ENCODE measurements at places on chromosomes 16 and 17.

DNA sequence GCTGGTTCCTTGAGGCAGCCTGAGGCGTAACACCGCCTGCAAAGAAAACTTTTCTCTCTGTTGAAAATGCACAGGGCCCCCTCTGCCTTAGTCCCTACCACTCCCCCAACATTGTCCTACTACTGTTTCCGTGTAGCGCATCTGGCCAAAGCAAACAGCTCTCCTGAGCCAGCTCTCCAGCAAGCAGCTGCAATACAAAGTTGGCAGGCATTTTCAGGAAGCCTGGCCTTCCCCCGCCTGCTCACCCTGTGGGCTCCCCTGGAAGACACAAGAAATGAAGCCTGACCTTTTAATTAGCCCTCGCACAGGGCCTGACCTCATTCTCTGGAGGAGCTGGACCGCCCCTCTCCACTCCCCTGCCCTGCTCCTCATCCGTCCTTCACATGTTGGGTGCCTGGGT lies 66.7 kb downstream of the SOX9 start:
- DNase-seq = no peak

DNA sequence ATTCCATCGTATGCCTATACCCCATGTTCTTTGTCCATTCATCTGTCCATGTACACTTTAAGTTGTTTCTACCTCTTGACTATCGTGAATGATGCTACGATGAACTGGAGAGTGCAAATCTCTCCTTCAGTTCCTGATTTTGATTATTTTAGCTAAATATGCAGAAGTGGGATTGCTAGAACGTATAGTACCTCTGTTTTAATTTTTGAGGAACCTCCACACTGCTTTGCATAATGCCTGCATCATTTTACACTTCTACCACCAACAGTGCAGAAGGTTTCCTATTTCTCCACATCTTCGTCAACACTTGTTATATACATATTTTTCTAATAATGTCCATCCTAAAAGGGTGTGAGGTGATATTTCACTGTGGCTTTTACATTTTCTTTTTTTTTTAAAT lies 43.9 kb downstream of the SDR42E1 start:
- DNase-seq = no peak

DNA sequence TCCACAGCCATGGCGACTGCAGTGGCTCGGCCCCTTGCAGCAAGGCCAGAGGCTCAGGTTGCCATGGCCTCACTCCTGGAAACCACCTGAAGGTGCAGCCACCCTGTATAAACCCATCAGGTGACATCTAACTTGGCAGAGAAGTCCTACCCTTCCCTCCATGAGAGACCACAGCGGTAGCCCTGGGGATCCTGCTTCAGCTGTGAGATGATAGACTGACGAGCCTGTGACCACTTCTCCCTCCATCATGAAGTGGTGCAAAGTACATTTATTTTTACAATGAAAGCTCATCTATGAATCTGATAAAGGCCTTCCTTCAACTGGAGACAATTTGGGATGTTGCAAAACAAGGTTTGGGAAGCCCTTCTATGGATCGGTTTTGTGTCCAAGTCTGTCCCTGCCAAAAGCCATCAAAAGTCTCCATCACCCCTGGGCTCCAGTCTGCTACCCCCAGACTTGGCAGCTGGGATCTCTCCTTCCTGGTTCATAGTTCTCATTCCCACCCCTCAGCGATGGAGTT lies 1.8 kb downstream of the ZACN start:
- DNase-seq = no peak

GRCh38 chr16:7351610-7352510 lies 19.2 kb downstream of the RBFOX1 start:
- no peak for DNase-seq

DNA sequence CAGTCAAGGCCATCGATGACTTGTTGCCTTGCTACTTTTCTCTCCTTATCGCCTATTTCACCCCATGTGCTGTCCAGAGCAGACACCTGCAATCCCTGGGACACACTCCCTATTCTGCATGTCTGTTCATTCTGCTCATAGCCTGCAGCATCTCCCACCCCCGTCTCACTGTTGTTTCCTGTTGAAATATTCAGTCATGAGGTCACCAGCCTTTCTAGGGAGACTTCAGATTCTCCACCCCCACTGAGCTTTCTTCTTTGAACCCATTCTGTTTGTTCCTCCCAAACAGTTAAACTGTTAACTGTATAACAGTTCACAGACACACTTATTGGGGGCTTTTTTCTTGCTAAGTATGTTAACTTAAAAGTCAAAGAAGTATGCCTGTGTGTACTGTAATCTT lies 94.4 kb downstream of the AATF start:
- no peak for DNase-seq

GRCh38 chr16:49283376-49284049 lies 1.9 kb upstream of the CBLN1 start:
- no peak for DNase-seq

DNA sequence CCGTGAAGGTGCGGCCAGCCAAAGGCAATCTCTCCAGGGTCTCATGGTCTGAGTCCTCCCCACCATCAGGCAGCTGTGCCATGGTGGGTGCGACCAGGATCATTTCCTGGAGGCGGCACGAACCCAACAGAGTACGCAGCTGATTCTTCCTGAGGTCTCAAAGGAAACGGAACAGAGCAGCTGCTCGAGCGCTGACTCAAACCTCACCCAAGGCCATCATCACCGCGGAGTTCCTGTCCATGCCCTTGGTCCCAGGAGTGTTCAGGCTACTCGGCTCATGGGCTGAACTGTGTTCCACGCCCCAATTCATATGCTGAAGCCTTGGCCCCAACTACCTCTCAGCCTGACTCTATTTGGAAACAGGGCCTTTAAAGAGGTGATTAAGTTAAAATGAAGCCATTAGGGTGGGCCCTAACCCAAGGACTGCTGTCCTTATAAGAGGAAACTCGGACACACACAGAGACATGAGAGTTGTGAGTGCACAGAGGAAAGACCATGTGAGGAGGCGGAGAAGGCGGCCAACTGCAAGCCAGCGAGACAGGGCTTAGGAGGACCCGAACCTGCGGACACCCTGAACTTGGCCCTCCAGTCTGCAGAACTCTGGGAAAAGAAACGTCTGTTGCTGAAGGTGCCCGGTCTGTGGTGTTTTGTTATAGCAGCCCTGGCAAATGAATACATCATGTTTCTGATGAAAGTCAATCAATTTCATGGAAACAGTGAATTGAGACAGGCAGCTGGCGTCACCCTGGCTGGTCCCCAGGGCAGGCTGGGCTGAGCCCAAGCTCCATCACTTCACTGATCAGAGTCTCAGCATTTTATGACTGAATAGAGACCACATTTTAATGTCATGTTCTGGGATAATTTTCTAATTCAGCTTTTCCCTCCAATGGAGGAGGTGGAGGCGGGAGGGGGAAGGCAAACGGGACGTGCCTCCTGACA lies 13.7 kb downstream of the MXRA7 start:
- DNase-seq = no peak

DNA sequence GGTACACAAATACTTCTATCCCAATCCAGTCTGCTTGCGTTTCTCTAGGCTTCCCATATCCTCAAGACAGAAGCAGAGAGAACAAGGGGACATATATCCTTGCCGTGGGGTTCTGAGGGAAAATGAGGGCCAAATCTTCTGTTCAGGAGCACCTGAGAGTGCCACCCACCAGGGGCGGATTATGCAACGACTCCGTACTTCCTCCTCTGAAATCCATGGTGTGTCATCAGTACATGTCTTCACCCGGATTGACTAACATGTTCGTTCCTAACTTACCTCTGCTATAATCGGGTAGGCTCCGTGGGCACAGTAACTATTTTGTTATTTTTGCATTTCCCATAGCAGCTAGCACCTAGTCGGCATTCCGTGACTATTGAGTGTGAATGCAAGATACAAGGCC lies 7.8 kb upstream of the ZNF200 start:
- no peak for DNase-seq

GRCh38 chr17:47774331-47774730 lies 41.3 kb downstream of the TBX21 start:
- DNase-seq = no peak

GRCh38 chr16:24729951-24730815 lies 732 bp downstream of the TNRC6A start:
- DNase-seq = peak; percentile 6

- no peak for DNase-seq
Measured at GRCh38 chr16:86663685-86664521, 85.6 kb downstream of the FOXL1 start.

DNA sequence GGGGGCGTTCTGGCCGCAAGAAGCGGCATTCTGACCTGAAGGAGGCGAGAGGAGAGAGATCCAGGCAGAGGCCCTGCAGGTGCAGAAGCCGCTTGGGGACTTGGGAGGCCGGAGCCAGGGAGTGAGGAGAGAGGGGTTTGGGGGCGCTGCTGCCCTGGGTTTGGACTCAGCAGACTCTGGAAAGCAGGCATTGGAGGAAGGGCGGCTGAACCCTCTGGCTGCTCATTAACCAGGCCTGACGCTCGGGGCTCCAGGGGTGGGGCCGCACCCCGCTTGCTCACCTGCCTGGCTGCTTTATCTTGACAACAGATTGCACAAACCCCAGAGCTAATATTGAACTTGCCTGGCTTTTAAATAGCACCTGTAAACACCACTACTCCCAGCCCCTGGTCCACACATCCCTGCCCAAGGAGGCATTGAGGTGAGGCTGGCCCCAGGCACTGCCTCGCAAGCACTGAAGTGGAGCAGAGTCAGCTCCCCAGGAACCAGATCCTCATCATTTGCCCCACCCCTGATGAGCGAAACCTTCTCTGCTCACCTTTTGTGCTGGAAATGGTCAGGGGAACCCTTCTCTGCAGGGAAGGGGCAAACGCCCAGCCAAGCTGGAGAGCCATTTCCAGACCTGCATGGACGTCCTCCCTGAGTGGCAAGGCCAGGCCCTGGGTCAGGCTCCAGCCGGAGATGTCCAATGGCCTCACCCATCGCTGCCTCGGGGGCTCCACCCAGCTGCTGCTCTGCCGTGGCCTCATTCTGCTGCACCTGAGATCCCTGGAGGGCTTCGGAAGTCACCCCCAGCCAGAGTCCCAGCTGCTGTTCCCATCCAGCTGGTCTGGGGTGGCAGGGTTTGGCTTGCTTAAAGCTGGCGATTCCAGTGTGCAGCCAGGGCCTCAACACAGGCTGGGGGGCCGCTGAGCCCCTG lies 190.2 kb upstream of the GSE1 start:
- DNase-seq = no peak

DNA sequence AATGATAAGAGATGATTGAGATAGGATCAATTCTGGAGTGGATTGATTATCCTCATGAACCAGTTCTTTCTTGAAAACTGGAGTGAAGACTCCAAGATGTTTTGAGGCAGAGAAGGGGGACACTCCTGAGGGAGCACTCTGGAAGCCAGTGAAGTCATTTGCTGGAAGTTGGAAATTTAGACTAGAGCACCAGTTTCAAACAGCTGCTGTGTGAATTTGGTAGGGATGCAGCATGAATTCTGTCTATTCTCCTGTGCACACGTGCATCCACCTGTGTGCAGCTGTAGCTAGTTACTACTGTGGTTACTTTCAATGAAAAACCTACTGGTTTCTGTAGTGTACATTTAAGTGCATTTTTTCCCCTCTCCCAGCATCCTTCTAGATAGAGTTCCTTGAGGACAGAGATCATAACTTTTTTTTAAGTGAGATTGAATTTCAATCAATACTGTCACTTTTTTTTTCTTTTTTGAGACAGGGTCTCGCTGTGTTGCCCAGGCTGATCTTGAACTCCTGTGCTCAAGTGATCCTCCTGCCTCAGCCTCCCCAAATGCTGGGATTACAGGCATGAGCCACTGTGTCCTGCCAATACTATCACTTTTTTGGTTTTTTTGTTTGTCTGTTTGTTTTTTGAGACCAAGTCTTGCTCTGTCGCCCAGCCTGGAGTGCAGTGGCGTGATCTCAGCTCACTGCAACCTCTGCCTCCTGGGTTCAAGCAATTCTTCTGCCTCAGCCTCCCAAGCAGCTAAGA lies 65.9 kb downstream of the TUBD1 start:
- no peak for DNase-seq

GRCh38 chr17:80259457-80260068 lies 1.1 kb upstream of the RNF213 start:
- DNase-seq = no peak

GRCh38 chr16:67176662-67177061 lies 6.3 kb downstream of the NOL3 start:
- DNase-seq = no peak

DNA sequence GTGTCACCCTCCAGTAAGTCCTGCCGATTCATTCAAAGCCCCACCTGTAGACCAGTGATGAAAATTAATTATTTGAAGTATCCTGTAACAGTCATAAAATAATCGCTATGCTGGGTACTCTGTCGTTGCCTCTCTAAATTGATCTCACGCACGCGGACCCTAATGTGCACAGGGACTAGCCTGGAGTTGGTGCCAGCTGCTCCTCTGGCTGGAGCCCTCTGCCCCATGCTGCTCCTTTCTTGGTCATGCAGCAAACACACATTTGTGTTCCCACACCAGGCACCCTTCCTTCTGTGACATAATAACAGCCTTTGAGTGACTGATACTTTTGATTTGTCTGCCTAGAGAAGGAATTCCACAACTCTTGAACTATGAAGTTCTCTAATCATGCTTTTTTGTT lies 16.0 kb downstream of the RAB11FIP3 start:
- no peak for DNase-seq

- DNase-seq = no peak
Measured at GRCh38 chr17:74691151-74691550, 21.6 kb downstream of the CD300LF start.

DNA sequence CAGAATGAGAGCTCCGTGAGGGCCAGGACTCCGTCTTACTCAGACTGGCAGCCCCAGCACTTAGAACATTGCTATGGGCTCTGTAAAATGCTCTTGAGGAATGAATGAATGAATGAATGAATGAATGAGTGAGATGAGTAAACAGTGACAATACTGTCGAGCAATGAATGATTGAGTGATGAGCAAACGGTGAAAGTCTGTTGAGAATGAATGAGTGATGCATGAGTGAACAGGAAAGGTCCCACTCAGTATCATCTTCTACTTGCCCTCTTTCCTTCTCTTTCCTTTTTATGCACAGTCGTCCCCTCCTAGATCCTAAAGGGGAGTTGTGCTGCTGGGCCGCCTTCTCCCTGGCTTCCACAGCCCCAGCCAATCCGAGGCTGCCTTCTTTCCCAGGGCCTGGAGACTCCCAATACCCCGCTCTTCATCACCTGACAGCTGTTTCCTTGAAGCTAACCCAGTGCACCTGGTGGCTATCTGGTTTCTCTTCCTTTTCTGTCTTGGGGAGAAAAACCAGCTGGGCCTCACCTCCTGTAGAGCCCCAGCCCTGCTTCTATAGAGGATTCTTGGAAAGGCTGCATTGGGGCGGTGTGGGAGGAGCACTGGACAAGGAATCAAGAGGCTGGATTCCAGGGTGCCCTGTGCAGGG lies 32.7 kb upstream of the CACNG1 start:
- no peak for DNase-seq

- DNase-seq = no peak
Measured at GRCh38 chr17:64278614-64279013, 15.6 kb upstream of the TEX2 start.

GRCh38 chr17:64146418-64147109 lies 16.6 kb upstream of the ERN1 start:
- DNase-seq = peak; percentile 58

All from CD4-positive, alpha-beta T cell treated with Interferon alpha-2 for 1 hour (primary cell).